Stimulated activated CD4-positive, alpha-beta T cell treated with anti-CD3 and anti-CD28 coated beads, Interleukin-2, amount 100 ng/mL, for 4 hours (primary cell): ENCODE measurements at places on chromosomes 16 and 17.

GRCh38 chr17:73308017-73308823, 3.6 kb downstream of the CDC42EP4 start:
- DNase-seq, result no peak

DNA sequence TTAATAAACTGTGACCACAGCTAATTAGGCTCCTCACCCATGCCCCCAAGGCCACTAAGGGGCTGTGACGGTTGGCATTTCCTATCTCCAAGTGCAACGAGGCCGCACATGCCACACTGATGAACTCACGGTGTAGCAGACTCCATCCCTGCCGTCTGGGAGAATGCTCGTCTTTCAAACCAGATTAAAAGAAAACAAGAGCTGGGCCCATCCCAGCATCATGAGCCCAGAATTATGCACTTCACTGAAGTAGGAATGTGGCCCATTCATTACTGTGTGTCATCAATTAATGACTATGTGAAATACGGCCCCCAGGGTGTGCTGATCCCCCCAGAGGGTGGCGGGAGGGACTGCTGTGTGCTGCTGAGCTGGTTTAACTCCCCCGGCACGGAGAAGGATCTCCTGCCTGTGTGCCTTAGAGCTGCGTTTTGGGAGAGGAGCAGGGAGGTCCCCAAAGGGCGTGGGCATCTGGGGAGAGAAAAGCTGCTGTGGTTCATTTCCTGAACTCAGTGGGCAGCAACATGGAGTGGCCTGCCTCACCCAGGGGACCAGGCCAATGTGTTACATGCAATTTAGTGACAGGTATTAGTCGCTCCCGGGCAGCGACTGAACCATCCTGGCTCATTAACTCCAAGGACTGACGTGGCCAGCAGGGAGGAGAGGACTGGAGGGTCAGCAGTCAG, 194.5 kb downstream of the FOXL1 start:
- no peak for DNase-seq

GRCh38 chr16:75264999-75265910, 13.8 kb upstream of the BCAR1 start:
- DNase-seq, result no peak

DNA sequence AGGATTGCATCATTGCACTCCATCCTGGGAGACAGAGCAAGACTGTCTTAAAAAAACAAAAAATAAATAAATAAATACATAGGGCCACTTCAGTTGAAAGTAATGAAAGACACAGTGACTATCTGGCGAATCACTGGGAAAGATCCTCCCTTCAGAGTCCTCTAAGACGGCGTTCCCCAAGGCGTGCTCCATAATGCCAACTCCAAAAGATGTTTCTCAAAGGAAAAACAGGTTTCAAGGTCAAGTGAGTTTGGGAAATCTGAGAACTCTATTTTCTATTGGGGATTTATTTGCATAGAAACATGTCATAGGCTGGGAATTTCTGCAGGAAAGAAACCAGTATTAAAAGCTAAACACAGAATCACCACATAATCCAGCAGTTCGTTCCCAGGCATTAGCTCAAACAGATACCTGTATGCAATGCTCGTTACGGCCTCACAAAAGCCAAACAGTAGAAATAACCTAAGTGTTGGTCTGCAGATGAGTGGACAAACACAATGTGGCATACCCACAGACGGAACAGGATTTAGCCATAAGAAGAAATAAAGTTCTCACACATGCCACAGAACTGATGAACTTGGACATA, 7.9 kb downstream of the KLHDC4 start:
- no peak for DNase-seq

- no peak for DNase-seq
Observed at GRCh38 chr17:59381716-59382570, 50.5 kb downstream of the YPEL2 start.

DNA sequence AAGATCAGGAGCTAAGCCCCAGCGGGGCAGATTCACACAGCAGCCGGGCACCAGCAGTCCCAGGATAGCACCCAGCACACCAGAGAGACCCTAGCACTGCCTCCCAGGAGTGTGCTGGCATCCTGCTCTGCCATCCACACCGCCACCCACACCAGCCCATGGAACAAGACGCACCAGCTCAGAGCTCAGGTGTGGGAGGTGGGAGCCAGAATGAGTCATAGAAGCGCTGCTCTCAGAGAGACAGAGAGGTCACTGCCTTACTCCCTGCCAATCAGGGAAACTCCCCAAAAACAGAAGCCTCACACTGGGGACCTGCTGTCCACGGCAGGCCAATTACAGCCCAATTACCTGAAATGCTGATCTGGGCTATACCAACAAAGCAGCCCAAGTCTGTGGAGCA, 64.9 kb downstream of the CDYL2 start:
- no peak for DNase-seq

GRCh38 chr16:82108100-82108499, 61.9 kb downstream of the MPHOSPH6 start:
- no peak for DNase-seq

- no peak for DNase-seq
Observed at GRCh38 chr16:86806838-86807351, 228.5 kb downstream of the FOXL1 start.

DNA sequence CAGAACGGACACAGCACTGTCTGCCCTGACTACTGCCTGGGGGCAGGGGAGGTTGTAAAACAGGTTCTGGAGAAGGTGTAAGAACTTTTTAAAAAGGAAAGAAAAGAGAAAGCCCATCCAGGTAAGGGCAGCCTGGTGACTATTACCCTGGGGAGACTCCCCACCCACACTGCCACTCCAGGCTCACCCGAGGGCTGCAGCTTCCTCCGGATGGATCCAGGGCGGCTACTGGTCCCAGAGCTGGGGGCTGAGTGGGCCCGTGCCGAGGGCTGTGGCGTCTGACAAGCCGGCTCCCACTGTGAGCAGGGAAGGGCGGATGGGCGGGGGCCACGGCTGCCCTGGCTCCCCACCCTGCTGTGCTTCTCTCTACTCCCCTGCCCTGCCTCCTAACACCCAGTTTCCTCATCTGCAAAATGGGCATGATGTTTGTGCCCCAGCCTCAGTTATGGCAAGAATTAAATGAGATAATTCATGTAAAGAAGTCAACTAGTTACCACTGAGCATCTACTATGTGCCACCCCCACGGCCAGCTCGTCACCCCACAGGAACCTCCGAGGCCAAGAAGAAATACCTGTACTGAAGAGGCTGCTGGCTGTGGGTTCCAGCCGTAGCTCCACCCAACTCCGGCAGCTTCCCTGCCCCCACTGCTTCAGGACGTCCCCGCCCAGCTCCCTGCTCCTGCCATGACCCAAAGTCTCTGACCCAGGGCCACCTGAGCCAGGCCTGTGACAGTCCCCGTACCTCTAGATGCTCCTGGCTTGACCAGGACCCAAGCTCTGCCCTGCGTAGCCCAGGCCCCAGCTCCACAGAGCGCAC, 24.2 kb downstream of the KATNB1 start:
- no peak for DNase-seq

- no peak for DNase-seq
Observed at GRCh38 chr17:13939222-13939621, 130.1 kb upstream of the COX10 start.

DNA sequence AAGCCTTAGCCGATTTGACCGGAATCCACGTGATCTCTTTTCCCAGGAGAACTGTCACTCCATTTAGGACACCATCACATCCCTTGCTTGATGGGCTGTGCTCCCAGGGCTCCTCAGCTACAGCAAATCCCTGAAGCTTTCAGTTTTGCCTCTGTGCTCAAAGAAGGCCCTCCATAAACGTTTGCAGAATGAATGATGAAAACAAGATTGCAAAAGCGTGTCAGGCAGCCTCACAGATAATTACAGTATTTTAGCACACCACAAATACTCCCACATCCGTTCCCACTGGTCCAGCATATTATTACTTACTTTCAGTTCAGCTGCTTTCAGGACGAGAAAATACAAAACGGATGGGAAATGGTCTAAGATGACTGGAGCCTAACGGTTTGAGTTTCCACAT, 84.6 kb downstream of the USP31 start:
- no peak for DNase-seq

- DNase-seq, result peak; percentile 52
Observed at GRCh38 chr16:50547340-50548124, 664 bp upstream of the NKD1 start.

DNA sequence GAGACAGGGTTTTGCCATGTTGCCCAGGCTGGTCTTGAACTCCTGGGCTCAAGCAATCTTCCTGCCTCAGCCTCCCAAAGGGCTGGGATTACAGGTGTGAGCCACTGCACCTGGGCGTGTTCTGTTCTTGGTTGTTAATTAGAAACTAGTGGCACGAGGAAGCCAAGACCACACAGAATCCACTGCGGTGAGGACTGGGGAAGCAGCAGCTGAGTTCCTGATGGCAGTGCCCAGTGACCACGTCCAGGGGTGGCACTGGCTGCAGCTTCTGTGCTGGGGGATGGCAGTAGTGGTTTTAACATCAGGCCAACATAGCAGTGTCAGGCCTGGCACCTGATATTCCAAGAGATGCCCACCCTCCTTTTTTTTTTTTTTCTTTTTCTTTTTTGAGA, 39.7 kb upstream of the NDRG4 start:
- no peak for DNase-seq

DNA sequence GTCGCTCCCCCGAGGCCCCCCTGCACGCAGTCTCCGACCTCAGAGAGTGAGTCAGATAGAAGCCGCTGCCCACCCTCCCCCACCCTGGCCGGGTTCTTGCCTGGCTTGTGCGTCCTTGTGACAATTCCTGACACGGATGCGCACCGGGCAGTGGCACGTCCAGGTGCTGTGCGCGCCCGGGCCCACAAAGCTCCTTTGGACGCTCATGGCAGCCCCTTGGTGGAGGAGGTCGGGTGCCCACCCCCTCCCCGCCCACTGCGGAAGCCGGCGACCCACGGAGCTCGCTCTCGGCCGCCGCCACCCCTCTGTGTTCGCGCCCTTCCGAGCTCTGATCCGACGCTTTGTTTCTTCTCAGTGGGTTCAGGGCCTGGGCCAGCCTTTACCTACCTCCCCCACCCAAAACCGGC, 662 bp upstream of the TUBB3 start:
- no peak for DNase-seq

DNA sequence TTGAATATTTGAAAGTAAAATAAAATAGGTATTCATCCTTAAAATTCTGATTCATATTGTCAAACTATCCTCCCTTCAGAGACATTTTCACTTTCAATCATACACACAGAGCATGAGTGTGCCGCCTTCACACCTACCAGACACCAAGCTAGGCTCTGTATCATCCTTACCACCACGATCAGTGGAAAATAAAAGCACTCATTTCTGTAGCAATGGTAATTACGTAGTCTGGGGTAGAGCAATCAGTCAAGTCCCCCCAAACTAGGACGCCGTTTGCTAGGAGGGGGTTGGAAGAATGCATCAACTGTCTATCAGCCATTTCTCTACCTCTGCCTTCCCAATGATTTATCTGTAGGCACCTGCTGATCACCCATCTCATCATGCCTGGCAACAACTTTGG, 84.6 kb upstream of the GRIN2A start:
- no peak for DNase-seq

GRCh38 chr16:54136276-54136625, 150.3 kb downstream of the IRX3 start:
- no peak for DNase-seq

- DNase-seq, result no peak
Observed at GRCh38 chr17:49676276-49676868, 1.5 kb downstream of the SPOP start.

DNA sequence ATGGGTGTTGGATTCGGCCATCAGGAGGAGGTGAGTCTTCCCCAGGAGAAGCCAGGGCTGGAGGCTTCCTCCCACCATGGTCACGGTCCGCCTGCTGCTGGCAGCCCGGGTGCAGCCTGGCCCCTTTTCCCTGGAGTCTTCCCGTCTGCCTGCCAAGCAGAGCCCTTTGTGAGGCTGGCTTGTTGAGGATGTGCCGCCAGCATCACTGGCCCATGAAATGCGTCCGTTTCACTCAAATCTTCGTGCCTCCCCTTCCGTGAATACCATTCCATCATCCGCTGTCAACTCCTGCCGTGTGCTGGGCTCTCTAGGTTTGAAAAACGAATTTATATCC, 9.6 kb downstream of the VPS4A start:
- no peak for DNase-seq

- no peak for DNase-seq
Observed at GRCh38 chr16:6571044-6571443, 761.6 kb upstream of the RBFOX1 start.

GRCh38 chr16:29710227-29711219, 31.5 kb downstream of the QPRT start:
- peak; percentile 43 for DNase-seq

DNA sequence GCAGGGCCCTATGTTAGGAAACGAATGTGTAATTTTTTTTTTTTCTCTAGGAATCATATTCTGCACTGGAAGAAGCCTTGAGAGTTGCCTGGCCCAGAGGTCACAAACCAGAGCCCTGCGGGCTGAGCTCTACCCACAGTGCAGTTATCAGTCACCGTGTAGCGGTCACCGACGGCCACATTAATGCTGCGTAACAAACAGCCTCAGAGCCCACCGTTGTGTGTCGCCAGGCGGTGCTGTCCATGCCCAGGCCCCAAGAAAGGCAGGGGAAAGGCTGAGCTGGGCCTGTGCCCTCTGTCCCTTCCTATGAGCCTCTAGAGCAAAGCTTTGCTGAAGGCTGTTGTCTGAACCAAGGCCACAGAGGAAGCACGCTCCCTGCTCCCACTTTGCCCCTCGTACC, 4.5 kb upstream of the LMF1 start:
- DNase-seq, result no peak

DNA sequence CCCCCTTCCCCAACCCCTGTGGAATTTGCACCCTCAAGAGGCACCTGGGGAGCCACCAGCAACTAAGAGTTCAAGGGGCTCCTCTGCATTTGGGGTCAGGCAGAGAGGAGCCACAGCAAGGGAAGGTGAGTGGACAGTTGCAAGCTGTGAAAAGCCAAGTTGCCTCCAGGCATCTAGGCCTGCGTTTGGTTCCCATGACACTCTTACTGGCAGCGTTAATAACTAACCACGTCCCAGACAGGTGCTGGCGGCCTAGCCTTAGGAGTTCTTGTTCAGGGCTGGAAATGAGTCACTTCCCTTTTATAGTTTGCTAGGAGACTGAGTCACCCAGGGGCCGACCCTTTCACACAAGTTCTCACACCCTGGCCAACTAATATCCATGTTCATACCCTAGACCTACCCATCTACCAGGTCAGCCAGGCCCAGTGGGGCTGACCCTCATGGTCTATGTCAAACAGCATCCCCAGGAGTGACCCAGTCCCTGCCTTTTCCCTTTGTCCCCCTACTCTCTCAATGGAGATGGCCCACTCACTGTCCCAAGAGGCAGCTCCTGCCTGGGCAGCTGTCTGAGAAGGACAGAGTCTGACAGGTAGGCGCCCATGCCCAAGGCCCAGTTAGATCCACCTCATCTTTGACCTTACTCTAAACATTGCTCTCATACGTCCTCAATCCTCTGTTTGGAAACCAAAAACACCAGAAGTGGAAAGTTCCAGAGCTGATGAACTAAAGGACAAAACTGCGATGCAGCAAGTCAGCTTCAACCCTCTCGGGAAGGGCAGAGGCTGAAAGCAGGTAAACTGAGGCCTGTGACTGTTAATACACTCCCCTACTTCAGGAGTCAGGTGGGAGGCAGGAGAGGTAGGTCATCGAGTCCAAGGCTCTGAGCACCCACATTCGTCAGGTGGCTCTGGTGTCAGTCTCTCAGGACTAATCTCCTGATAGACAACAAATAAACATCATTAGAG, 300.6 kb downstream of the SOX9 start:
- peak; percentile 4 for DNase-seq
